ENCODE measurements at places on chromosomes 7 and 10. TPM values are rescaled to one million over a fixed set of nuclear protein-coding genes. Genes with fewer than 3 reads are reported as not detected.
A peak's percentile ranks its signal among the peaks of the same experiment; 100 is the strongest.

Gene ANKRD1
- 53.6 TPM for total RNA-seq

Gene GPR15LG
- not detected for total RNA-seq

Gene TET1
- total RNA-seq, result 2.0 TPM

Gene FGFR2
- total RNA-seq, result 0.11 TPM

Gene MTPN
- total RNA-seq, result 62.0 TPM

Gene MUC3A
- not detected for total RNA-seq

Gene PKD2L1
- total RNA-seq, result not detected

Gene GLI3
- 0.71 TPM for total RNA-seq

- no peak for DNase-seq
These were observed 32.4 kb upstream of the HGF start for GRCh38 chr7:81802251-81802650.

GRCh38 chr7:134613623-134614347 is 32.9 kb upstream of the BPGM start:
- no peak for DNase-seq

DNA sequence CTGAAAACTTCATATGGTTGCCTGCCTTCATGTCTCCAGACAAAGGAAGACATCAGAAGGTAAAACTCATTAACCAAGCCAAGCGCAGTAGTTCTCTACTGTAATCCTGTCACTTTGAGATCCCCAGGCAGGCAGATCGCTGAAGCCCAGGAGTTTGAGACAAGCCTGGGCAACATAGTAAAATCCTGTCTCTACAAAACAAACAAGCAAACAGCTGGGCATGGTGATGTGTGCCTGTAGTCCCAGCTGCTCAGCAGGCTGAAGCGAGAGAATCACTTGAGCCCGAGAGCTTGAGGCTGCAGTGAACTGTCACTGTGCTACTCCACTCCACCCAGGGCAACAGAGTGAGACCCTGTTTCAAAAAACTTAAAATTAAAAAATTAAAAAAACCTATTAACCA is 467.4 kb upstream of the SORCS1 start:
- DNase-seq, result no peak

DNA sequence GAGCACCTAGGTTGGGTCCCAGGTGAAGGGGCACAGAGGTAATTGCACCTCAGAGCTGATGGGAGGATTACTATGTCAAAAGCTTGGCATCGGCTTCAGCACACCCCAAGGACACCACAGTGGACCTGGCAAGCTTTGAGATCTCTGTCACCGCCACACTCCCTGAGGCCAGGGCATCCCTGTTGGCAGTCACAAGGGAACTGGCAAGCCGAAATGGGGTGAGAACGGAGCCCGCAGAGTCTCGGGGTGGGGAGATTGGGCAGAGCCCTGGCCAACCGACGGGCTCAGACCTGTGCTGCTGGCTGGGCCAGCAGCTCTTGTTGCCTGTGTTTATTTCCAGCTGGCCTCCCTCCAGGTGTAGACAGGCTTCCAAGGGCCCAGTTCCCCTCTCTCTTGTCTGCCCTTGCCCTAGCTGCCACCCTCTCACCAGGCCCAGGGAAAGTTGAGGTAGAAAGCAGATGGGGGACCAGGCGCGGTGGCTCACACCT is 2.5 kb downstream of the HSPB1 start:
- peak; percentile 97 for DNase-seq

DNA sequence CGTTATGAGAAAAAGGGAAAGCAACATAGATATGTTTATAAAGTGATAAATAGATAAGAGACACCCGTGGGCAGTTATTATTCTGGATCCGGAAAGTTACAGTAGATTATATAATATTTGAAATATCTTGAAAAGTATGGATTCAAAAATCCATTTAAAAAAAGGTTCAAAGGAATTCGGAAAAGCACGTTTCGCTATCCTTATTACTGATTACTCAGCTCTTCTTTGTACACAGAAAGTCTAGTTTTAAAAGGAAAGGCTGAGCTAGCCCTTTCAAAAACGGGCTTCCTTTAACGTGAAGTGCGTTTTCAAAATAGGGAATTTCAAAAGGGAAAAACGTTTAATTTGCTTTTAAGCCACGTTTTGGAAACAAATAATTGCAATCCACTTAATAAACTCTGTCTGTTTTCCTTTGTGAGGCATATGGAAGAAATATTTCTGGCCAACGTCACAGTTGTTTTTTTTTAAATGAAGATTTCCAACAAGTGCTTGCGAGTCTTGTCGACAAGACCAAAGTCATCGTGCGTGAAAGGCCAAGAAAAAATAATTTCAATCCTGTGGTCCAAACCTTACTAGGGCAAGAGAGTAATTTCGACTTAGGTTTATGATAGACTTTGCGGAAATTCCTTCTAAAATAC is 2.2 kb upstream of the SKIDA1 start:
- no peak for DNase-seq

- no peak for DNase-seq
These were observed 56.2 kb downstream of the MRC1 start for GRCh38 chr10:17865351-17865750.

DNA sequence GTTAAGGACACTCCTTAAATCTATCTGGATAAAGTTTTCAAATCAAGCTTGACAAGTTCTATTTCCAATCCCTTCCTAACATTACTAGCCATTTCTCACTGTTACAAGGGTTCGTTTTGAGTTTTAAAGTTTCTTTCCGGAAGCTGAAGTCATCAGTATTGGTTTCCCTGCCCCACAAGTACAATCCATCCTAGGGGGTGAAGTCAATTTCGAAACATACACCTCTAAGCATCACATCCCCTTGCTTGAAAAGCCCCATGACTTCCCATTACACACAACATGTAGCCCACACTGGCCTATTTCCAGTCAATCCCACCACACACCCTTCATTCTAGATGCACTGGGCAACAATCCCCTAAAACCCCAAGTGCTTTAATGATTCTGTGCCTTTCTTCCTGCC is 13.0 kb downstream of the DPY19L1 start:
- DNase-seq, result no peak

DNA sequence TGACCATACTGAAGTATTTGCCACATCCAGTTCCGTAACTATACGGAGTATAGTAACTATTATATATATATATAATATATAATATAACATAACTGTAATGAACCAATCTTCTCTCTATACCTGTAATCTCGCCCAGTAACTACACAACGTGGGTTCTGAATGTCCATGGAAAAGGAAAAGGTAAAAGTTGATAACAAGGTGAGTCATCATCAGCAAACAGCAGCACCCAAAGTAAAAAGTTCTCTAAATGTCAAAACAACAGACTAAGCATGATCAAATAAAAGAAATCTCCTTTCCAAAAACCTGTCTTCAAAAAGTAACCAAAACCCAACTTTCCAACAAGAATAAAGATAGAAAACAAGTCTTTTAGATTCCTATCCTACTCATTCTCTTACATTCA is 42.8 kb downstream of the ELAPOR2 start:
- no peak for DNase-seq

DNA sequence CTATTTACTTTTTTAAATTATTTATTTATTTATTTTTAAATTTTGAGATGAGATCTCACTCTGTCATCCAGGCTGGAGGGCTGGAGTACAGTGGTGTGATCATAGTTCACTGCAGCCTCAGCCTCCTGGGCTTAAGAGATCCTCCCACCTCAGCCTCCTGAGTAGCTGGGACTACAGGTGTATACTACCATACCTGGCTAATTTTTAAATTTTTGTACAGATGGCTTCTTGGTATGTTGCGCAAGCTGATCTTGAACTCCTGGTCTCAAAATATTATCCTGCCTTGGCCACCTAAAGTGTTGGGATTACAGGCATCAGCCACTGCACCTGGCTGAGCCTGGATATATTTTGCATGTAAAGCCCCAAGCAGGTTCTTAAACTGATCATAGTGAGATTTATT is 7.6 kb downstream of the CHST12 start:
- DNase-seq, result no peak

DNA sequence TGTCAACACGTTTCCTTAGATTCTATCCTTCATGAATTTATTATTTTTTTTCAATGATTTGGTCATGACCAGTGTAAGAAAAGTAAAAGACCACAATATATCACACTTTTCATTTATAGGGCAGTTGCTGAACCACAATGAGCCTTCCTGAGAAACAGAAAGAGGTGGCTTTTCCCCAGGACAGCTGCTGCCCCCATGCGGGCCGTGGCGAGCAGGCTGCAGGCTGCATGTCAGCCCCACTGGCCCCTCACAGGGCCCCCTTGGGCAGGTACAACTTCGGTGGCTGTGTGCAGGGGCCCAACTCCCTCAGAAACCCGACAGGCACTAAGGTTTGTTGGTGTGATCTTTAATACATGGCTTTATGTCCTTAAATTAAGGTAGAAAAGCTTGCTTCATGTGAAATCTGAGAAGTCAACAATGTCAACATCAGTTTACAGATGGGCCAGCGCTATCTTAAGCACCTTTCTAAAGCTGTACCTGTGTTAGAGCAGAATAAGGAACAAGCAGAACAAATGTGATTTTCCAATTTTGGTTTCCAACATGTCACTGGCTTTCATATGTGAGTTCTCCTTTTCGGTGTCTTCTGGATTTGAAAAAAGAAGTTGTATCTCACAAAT is 10.6 kb downstream of the BEND7 start:
- DNase-seq, result no peak

- DNase-seq, result no peak
These were observed 9.2 kb downstream of the OR2A5 start for GRCh38 chr7:144057954-144058353.

- no peak for DNase-seq
These were observed 38.0 kb downstream of the LIMK1 start for GRCh38 chr7:74121401-74122249.

DNA sequence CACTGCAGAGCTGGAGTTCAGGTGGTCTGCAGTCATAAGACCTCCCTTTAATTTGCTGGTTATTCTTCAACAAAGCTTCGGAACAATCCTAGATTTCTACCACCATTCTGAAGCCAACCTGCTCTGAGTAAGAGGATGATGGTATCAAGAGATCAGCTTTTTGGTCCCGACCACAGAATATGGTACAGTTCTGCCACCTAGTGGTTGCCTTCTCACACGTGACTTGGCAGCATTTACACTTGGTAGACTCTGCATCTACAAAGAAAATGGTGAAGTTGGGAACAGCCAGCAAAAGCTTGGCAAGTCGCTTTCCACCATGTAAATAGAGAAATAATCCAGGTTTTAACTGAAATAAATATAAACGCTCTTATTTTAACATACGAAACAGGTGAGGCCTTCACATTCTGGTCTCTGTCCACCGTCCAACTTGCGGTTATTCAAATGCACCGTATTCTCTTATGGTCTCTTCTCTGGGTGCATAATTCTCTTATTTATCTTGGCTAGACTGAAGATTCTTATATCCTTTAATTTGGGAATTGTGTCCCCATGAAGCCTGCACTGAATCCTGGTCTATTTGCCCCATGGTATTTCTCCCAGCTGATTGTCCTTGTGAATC is 173.9 kb upstream of the GRM3 start:
- no peak for DNase-seq

DNA sequence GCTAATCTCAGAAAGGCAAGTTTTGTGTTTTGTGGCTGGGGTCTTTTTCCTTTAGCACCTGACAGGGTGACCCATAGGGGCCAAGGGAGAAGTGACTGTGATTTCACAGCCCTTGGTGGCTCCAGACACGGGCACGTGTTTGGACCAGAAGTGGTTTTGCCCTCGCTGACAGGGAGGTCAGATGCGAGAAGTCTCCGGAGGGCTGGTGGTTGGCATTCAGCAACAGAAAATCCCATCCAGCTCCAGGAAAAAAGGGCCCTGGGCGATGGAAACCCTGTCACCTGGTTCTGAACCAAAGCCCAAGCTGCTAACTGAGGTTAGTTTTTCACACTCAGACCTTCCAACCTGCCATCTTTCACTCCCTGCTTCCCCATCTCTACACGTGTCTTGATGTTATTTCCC is 272.9 kb downstream of the TRIL start:
- peak; percentile 28 for DNase-seq

GRCh38 chr10:32139223-32140073 is 83.2 kb upstream of the KIF5B start:
- peak; percentile 59 for DNase-seq

- no peak for DNase-seq
These were observed 189.3 kb downstream of the POLR1F start for GRCh38 chr7:19519443-19520021.

- no peak for DNase-seq
These were observed 12.6 kb upstream of the PRRT4 start for GRCh38 chr7:128374041-128374440.

DNA sequence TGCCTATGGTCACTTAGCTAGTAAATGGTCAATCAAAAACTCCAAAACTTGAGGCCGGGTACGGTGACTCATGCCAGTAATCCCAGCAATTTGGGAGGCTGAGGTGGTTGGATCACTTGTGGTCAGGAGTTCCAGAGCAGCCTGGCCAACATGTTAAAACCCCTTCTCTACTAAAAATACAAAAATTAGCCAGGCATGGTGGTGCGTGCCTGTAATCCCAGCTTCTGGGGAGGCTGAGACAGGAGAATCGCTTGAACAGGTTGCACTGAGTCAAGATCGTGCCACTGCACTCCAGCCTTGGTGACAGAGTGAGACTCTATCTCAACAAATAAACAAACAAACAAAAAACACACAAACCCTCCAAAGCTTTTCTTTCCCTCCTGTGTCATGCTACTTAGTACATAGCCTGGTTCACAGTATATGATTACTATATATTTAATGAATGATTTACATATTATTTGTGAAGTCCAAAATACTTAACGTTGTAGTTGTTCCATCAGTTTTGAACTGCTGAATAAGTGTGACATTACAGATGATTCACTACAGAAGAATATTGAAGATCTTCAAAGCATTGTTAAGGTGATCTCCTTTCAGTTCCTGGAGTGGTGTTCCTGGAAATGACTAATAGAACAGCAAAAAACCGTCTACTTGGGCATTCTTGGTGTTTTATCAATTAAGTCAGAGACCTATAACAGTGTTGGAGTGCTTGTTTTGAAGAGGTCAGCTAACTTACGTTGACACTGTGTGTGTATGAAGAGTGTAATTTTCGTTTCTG is 72.9 kb downstream of the ADK start:
- no peak for DNase-seq

GRCh38 chr7:893686-894085 is 17.3 kb downstream of the GET4 start:
- no peak for DNase-seq

- DNase-seq, result no peak
These were observed 24.2 kb downstream of the MGMT start for GRCh38 chr10:129491123-129491734.

DNA sequence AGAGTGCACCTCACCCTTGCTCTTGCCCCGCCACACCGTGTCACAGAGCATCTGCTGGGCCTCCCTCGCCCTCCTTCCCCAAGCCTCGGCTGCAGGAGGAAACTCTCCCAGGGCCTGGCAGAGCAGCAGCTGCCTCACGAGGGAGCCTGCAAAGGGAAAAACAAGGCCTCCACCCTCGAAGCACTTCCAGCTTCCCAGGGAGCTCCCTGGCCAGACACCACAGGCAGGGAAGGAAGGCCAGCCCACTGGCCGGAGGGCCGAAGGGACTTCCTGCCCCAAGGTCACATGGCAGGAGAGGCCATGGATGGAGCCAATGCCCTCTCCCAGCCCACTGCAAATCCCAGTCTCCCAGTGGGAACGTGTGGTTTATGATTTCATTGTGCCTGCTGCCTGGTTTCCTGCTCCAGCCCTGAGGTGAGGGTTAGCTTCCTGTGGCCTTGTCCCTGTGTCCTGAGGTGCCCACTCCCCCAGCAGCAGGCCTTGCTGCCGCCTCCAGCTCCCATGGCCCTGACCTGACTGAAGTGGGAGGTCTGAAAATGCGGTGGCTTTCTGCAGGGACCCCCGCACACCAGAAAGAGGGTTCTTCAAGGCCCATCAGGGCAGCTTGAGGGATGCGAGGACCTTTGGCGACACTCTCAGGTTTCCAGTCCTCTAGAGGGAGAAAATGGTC is 100.5 kb upstream of the PPIF start:
- DNase-seq, result peak; percentile 65

GRCh38 chr10:37710831-37711616 is 146.4 kb downstream of the ZNF248 start:
- DNase-seq, result no peak

- DNase-seq, result no peak
These were observed 5.1 kb upstream of the DMBT1 start for GRCh38 chr10:122555442-122555841.
